ENCODE measurements at places on chromosomes 6 and 20.

DNA sequence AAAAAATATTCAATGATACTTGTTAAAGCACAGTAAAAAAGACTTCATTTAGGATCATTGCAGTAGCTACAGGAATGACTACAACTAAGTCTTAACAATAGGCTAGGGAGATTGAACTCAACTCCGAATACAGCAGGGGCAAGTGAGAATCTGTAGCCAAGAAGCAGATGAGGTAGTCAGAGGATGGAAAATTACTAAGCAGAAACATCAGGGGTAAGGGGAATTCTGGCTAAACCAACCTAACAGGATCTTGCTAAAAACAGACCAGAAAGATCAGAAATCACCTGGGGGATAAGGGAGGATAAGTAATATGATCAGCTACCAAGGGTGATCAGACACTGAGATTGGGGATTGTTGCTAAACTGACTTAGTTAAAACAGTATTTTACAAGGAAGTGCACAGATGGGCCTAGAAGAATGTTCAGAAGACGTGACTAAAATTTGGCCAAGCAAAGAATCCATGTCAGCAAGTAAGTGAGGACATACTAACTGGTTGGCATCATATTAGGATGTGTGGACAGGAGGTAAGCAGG, 217.5 kb downstream of the TENT5A start:
- DNase-seq, result no peak

DNA sequence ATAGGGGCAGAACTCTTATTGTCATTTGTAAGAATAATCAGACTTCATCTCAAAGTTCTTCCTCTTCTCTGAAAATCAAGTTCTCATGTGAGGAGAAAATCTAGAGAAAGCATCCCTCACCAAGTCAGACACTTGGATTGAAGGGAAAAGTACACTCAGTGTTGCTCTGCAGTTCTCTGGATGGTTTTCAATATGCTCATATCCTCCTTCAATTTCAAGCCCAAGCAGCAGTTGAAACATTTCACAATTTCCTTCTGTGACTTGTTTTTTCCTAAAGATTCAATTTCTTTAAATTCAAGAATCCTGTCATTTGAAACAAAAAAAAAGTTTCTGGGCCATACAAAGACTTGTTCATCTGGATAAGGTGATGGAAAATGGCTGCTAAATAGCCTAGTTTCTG, 140.2 kb upstream of the AHI1 start:
- no peak for DNase-seq

- no peak for DNase-seq
Measured at GRCh38 chr6:46293641-46294316, 123.0 kb upstream of the ENPP5 start.

DNA sequence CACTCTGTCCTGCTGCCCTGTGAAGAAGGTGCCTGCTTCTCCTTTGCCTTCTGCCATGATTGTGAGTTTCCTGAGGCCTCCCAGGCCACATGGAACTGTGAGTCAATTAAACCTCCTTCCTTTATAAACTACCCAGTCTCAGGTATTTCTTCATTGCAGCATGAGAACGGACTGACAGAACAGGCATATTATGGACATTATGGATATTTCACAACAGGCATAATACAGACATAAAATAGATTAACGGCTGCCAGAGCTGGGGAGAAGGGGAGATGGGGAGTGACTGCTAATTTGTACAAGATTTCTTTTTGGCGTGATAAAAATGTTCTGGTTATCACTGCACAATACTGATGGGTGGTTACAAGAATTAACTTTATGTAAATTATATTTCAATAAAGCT, 29.4 kb downstream of the TRPC4AP start:
- no peak for DNase-seq

DNA sequence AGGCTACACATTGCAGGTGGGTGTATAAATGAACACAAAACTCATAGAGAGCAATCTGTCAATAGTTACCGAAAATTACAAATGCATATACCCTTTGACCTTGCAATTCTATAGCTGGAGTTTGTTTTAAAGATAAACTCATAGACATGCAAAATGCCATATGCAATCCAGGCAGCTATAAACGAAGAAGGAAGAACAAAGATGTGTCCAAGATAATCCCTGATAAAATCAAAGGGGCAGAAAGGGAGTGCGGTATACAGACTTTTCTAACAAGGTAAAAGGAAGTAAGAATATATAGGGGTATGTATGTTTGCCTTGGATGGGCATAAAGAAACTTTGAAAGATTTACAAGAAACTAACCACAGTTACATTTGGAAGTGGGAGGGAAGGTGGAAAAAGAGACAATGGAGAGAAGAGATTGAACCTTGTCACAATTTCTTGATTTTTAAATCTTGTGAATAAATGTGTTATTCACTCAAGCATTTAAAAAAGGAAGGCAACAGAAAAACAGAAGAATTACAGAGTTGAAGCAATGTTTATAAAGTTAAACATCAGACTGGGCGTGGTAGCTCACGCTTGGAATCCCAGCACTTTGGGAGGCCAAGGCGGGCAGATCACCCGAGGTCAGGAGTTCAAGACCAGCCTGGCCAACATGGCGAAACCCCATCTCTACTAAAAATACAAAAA, 29.9 kb downstream of the FAM8A1 start:
- DNase-seq, result no peak

- no peak for DNase-seq
Measured at GRCh38 chr6:116665464-116665863, 3.1 kb downstream of the ZUP1 start.

- DNase-seq, result no peak
Measured at GRCh38 chr6:117142995-117143394, 122.4 kb upstream of the VGLL2 start.

DNA sequence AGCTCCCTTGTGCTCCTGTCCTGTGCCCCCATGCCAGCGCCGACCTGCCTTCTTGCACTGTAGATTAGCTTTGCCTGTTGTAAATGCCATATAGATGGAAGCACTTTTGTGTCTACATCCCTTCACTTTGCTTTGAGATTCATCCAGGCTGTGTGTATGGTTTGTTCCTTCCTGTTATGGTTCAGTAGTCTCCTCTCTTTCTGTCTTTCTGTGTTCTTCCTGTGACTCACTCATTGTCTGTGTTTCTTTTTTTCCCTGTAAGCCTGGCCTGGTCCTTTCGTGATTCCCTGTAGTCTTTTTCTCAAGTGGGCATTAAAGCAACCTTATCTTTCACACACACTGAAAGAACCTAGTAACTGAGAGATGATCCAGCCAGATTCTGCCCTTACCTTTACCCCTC, 66.6 kb downstream of the JARID2 start:
- DNase-seq, result no peak

GRCh38 chr6:132491303-132491702, 21.6 kb downstream of the STX7 start:
- DNase-seq, result no peak

- DNase-seq, result no peak
Measured at GRCh38 chr20:59451641-59452040, 151.2 kb downstream of the EDN3 start.

GRCh38 chr6:43740961-43741764, 28.8 kb upstream of the VEGFA start:
- no peak for DNase-seq

DNA sequence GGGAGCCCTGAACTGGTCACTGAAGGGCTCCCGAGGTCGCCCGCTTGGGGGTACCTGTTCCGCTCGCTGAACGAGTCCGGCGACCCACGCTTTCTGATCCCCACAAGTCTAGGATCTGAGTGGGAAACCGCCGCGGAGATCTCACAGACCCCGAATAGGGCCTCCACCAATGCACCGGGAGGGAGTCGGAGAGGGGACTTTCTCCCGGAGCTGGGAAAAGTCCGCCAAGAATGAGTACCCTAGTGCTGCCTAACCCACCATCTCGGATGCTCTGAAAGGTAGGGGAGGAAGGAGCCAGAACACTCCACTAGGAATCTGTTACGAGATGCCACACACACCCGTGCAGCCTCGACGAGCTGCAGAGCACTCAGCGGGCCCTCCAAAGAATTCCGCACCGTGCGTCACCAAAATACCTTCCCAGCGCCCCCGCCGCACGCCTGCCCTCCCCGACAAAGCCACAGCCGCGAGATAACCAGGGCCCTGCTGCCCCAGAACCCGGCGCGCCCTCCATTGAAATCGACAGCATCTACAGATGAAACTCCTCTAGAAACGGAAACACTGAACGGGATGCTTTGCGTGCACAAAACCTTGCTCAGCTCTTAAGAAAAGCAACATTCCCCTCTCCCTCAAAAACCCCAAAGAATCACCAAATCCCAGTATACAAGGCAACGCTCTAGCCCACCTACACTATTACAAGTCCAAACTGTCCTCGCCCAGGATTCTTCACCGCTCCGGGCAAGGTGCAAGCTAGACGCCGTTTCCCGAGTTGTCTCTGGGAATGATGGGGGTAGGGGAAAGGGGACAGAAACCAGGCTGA, 686 bp downstream of the COL12A1 start:
- DNase-seq, result no peak

DNA sequence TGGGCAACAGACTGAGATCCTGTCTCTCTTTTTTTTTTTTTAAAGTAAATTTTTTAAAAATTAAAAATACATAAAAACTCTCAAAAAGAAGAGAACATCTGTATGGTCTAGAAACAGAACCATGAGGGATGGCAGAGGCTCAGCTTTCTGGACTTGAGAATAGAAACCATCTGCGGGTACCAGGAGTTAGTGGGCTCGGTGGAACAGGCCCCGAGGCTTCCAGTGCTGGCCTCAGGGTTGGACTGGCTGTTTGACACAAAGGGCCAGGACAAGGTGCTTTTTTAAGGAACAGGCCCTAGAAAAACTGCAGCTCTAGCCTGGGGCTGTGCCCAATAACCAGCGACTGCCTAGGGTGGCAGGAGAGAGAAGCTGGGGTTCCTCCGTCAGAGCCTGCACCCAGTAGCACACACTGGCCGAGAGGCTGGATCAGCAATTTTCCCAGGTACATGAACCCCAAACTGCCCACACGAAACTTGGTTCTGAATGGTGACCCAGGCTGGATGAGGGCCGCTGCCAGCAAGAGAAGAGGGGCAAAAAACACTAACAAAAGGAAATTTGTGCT, 131.0 kb upstream of the OLIG3 start:
- DNase-seq, result no peak

GRCh38 chr20:5691918-5692618, 58.1 kb upstream of the SHLD1 start:
- DNase-seq, result no peak

DNA sequence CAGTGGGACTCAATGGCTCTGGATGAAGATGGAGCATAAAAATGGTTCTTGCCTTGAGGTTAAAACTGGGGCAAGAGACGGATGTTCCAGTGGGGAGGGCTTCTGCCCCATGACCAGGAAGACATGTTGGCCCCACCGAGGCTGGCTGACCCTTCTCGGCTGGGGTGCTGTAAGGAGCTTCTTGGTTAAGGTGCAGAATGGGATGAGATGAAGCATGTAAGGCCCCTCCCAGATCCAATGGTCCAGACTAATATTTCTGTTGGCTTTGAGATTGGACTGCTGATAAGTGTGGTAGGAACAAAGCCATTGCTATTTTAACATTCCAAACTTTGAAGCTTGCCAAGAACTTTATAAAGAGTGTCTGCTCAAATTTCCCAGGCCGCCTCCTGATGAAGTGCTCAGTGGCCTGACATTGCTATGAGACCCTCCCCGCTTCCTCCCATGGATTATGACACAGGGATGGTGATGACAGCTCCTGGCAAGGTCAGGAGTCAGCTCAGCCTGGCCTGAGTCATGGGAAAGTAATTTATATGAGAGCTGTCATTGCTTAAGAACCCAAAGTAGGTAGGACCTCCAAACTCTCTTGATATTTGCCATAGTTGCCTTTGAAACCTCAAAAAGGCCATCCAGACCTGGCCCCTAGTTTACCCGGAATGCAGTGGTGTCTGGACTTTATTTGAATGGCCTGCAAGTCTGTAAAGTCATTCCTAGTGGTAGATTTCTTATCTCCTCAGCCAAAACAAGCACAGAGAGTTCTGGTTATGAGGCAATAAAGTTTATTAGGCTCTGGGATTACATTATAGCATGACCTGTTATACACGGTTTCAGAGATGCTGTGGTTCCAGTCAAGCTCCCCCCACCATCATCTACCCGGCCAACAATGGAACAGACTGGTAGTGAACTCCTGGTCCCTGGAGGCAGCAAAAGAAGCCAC, 55.2 kb downstream of the TGM2 start:
- no peak for DNase-seq

GRCh38 chr20:7856756-7857155, 83.5 kb downstream of the HAO1 start:
- DNase-seq, result no peak

DNA sequence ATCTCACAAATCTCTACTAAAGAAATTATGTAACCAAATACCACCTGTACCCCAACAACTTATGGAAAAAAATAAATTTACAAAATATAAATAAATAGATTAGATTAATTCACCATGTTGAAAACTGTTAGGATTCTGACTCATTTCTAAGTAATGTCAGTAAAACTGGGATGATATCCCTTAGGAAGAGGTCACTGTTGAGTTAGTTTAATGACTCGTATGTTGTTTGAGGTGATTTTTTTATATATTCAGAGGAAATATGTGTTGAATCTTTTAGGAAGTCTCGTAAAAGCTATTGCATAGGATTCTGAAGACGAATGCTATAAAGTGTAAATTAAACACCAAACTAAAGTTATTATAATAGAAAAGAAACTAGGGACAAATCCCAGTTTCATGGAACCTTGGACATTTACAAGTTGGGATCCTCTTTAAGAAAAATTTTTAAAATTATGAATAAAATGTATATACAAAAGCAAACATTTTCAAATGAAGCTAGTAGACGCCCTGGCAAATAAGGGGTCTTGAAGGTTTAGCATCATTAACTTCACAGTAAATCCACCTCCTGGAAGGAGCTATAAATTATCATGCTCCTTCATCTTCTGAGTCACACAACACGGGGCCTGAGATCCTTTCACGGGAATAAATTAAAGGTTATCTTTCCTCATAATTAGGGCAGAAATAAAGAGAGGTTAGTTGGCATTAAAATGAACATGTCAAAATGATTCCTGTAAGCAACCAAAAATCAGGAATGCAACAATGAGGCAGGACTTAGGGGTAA, 37.0 kb upstream of the POU3F2 start:
- no peak for DNase-seq

DNA sequence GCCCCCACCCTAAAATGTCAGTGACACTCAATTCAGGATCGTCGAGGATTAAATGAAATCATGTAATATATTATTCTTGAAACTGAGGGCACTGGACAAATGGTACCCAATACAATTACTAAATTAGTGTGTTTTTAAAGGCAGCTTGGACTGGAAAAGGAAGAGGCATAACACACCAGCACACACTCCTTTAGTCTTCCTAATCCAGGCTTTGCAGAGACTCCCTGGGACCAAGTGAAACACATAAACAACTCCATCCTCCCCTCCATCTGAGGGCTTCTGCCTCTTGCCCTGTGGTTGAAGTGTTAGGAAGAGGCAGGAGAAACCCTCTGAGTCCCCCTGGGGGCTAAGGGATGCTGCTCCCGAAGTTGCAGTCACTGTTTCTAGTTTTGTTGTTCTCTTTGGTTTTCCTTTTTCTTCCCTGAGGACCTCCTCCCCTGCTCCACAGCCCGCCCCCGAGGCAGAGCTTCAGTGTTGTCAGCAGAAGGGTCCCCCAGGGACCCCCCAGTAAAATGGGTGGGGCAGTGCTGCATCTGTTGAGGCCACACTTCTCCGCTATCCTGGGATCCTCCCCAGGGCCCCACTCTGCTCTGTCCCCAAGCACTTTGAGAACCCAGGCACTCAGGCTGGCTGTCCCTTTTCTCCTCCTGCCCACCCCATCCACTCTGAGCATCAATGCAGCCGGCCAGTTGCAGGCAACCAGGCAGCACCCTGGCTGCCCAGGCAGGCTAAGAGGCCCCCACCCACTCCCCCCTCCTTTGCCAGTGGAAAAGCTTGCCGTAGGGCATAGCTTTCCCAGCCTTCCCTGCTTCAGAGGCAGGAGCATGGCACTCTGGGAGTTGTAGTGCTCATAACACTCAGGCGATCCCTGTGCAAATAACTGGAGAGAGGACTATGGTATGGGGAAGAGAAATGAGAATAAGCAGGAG, 5.9 kb downstream of the TMEM63B start:
- DNase-seq, result no peak

GRCh38 chr6:156306531-156306930, 470.6 kb upstream of the ARID1B start:
- DNase-seq, result no peak

Measured in activated T-cell treated with anti-CD3 and anti-CD28 coated beads for 48 hours (primary cell).